RPMI7951 (cell line): ENCODE measurements at places on chromosomes 1 and 21. TPM values are rescaled to one million over a fixed set of nuclear protein-coding genes. Genes with fewer than 3 reads are reported as not detected.

GRCh38 chr1:201584471-201585092 is 45.7 kb downstream of the NAV1 start:
- peak; percentile 90 for DNase-seq

DNA sequence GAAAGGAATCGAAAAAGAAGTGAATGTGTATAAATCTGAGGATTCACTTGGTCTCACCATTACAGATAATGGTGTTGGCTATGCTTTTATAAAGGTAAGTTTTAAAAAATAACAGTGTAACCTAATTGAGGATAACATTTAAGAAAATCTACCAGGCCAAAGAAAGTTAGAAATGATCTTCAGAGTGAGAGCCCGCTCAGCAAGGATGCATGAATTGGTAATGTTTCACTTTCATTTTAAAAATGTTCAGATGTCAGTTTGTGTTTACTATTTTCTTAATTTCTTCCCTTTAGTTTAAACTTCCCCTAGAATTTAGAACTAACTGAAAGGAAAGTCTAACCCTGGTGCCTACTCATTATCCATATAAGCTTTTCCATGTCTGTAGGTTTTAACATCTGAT is 35.0 kb downstream of the GIPC2 start:
- no peak for DNase-seq

DNA sequence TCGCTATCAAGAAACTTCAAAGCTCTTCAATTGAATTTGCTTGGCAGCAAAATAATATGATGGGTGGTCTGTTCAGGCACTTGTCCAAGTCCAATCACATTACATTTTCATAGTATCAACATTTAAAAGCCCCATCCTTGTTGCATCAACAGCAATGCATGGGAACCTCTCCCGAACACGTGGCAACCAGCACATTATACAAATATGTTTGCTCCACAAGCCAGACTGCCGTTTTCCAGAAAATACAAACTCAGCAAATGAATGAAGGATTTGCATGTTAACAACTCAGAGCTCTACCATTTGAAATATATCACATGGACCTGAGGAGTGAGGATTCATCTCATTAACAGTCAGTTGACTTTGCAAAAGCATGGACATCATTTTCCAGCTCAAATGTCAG is 20.0 kb upstream of the LYPLAL1 start:
- no peak for DNase-seq

ADAMTS1 gene
- 6.8 and 8.7 TPM in 2 replicates for total RNA-seq

CDK18 gene
- under 0.01 and 0.36 TPM in 2 replicates for total RNA-seq
